ENCODE measurements at places on chromosomes 3 and 15. TPM values are rescaled to one million over a fixed set of nuclear protein-coding genes. Genes with fewer than 3 reads are reported as not detected.

LCMT2 gene
- 18.8 TPM for total RNA-seq

DNA sequence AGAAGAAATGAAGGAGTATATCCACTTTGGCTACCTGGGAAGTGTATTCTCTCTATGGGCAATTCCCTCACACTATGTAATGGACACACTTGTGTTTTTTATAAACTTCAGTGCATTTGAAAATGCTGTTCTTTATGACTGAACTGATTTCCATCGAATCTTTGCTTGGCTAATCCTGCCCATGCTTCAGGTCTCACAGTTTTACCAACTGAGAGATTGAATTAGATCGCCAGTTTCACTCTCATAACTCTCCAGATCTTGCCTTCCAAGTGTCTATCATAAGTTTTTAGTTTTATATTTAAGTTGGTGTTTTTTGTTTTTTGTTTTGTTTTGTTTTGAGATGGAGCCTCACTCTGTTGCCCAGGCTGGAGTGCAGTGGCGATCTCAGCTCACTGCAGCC, 73.5 kb upstream of the MBNL1 start:
- DNase-seq = no peak

DNA sequence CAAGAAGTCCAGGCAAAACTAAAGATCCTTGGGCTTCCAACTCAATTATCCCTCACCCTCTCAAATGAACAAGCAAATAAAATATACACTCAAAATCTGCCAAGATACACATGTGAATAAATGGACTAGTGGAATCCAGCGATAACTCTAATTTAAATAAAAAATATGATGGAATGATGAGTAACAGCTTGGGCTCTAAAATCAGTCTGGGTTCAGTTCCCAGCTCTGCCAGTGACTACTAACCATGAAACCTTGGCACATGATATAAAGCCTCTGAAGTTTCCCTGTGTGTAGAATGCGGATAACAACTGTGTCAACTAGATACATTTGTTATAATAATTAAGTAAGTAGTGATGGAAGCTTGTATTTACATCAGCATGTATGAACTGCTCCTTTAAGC, 81.3 kb downstream of the CADPS start:
- DNase-seq = no peak

DNA sequence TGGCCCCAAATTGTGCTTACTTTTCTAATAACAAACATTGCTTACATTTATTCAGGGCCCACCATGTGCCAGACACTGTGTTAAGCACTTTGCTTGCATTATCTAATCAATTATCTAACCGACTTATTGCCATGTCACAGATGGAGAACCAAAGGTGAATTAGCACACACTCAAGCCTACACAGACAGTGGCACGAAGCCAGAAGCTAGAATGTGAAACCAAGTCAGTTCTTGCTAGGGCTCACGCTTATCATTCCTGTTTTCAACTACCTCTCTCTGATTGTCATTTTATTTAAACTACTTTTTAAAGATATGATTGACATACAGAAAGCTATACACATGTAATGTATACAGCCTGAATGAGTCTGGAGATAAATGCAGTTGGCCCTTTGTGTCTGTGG, 215.7 kb upstream of the CFAP20DC start:
- DNase-seq = no peak

KCNAB1 gene
- 0.79 TPM for total RNA-seq

- DNase-seq = no peak
Observed at GRCh38 chr15:58584789-58585461, 153.1 kb downstream of the LIPC start.

GHRL gene
- 0.35 TPM for total RNA-seq

SPPL2A gene
- 51.7 TPM for total RNA-seq

ACTRT3 gene
- total RNA-seq = 1.5 TPM
